Esophagus squamous epithelium (tissue), 5 donors: ENCODE measurements at places on chromosomes 2 and 18. TPM values are rescaled to one million over a fixed set of nuclear protein-coding genes. Genes with fewer than 3 reads are reported as not detected.
A peak's percentile ranks its signal among the peaks of the same experiment; 100 is the strongest.

FBXO11 gene
- total RNA-seq: 46.5 TPM

LINC00305 gene
- not detected for total RNA-seq

SERPINB2 gene
- total RNA-seq: 309 TPM

- no peak overlapping the region for H3K4me3 ChIP-seq
- H3K4me1 ChIP-seq: peaks cover 4% of the 10 kb centered on the region
- H3K27ac ChIP-seq: no peak overlapping the region
- DNase-seq: no peak
These were observed 73.9 kb upstream of the UXS1 start for GRCh38 chr2:106267997-106268396.

TCF7L1 gene
- 2.0 TPM for total RNA-seq

HOXD3 gene
- not detected for total RNA-seq

RAB6C gene
- total RNA-seq: not detected

PLEK gene
- 0.34 TPM for total RNA-seq

DNA sequence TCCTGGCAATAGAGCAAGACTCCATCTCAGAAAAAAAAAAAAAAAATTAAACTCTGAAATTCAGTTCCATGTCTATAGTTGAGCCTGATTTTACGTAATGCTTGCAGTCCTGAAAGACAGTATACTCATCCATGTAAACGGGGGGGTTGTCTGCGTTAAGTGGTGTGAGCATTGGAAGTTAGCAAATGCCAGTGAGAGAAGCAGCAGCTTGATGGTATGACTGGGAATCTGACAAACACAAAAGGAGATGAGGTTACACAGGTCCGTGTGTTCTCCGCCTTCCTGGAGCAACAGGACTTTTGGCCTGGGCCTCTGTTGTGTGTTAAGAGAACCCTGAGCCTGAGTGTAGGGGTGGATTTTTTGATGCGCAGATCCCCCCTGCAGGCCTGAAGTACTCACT lies 82.9 kb downstream of the PRKCE start:
- no peaks in the 10 kb centered on the region for H3K4me1 ChIP-seq
- no peak for DNase-seq
- H3K36me3 ChIP-seq: no peaks in the 10 kb centered on the region
- H3K27ac ChIP-seq: no peak overlapping the region
- no peaks in the 10 kb centered on the region for H3K27me3 ChIP-seq
- H3K4me3 ChIP-seq: no peak overlapping the region

GRCh38 chr18:3720818-3721545 lies 271.0 kb downstream of the TGIF1 start:
- H3K27ac ChIP-seq: no peak overlapping the region
- no peak for DNase-seq
- no peaks in the 10 kb centered on the region for H3K36me3 ChIP-seq
- H3K27me3 ChIP-seq: no peaks in the 10 kb centered on the region

TTC21B gene
- total RNA-seq: 11.3 TPM

ETAA1 gene
- 8.0 TPM for total RNA-seq

GRCh38 chr2:163157411-163157810 lies 318.8 kb upstream of the KCNH7 start:
- H3K36me3 ChIP-seq: no peaks in the 10 kb centered on the region
- no peak for DNase-seq
- H3K27ac ChIP-seq: no peak overlapping the region
- H3K4me1 ChIP-seq: no peaks in the 10 kb centered on the region

- H3K4me1 ChIP-seq: peaks cover 5% of the 10 kb centered on the region
- no peak overlapping the region for H3K4me3 ChIP-seq
- H3K27ac ChIP-seq: peak overlapping the region; percentile 19
- DNase-seq: no peak
- H3K36me3 ChIP-seq: no peaks in the 10 kb centered on the region
These were observed 1.9 kb upstream of the NMUR1 start for GRCh38 chr2:231531883-231532755.

SF3B6 gene
- 91.3 TPM for total RNA-seq

DNA sequence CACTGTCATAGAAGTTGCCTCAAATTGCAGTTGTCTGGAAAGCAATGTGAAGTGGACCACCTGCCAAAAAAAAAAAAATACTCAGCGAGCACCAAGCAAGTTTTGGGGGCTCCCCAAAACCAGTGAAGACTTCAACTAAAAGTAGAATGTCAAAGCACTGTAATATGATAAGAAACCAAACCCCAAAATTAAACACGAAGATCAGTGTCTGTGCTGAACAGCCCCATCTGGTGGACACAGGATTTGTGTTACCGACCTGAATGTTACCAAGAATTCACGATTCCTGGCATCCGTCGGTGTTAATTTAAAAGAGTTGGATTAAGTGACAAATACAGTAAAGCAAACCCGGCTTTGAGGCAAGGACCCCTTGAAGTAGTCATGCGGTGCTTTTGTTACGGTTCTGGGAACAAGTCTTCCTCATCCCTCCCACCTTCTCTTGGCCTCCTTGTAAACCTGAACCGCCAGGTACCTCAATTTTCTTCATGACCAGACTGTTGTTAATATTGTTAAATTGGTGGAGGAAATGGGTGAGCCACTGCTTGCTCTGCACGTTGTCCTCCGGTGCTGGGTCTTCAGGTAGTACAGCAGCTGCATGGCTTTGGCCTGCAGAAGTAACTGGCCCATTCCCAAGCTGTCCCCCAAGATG lies 31.3 kb upstream of the SSB start:
- H3K4me3 ChIP-seq: no peak overlapping the region
- peaks cover 6% of the 10 kb centered on the region for H3K4me1 ChIP-seq
- DNase-seq: no peak
- H3K36me3 ChIP-seq: no peaks in the 10 kb centered on the region
- peaks cover 17% of the 10 kb centered on the region for H3K27me3 ChIP-seq

ANKRD30BL gene
- not detected for total RNA-seq

GRCh38 chr2:43223521-43224001 lies 2.8 kb downstream of the ZFP36L2 start:
- H3K4me3 ChIP-seq: peak overlapping the region; percentile 79
- DNase-seq: no peak
- peak overlapping the region; percentile 96 for H3K27ac ChIP-seq
- peaks cover 64% of the 10 kb centered on the region for H3K4me1 ChIP-seq

GRCh38 chr18:41353777-41354528 lies 601.1 kb upstream of the PIK3C3 start:
- no peaks in the 10 kb centered on the region for H3K4me1 ChIP-seq
- no peak overlapping the region for H3K27ac ChIP-seq
- no peaks in the 10 kb centered on the region for H3K27me3 ChIP-seq
- H3K36me3 ChIP-seq: no peaks in the 10 kb centered on the region

KCNK3 gene
- total RNA-seq: 0.73 TPM

DNA sequence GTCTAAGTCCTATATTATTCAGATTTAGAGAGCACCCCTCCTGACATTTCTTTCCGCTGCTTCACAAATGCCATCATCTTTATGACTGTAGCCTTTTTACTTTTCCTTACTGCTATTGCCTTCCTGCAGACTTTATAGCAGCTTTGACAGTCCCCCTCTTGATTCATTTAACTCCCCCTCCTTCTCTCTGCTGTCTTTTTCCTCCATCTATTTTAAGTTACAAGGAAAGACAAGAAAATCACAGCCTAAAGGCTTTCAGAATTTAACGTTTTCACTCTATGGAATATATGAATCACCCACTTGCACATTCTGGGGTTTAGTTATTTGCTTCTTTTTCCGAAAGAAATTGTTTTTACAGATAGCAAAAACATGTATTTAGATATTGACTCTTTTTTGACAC lies 183.4 kb upstream of the SETBP1 start:
- H3K36me3 ChIP-seq: no peaks in the 10 kb centered on the region
- no peak for DNase-seq
- no peak overlapping the region for H3K27ac ChIP-seq
- no peaks in the 10 kb centered on the region for H3K27me3 ChIP-seq

DNA sequence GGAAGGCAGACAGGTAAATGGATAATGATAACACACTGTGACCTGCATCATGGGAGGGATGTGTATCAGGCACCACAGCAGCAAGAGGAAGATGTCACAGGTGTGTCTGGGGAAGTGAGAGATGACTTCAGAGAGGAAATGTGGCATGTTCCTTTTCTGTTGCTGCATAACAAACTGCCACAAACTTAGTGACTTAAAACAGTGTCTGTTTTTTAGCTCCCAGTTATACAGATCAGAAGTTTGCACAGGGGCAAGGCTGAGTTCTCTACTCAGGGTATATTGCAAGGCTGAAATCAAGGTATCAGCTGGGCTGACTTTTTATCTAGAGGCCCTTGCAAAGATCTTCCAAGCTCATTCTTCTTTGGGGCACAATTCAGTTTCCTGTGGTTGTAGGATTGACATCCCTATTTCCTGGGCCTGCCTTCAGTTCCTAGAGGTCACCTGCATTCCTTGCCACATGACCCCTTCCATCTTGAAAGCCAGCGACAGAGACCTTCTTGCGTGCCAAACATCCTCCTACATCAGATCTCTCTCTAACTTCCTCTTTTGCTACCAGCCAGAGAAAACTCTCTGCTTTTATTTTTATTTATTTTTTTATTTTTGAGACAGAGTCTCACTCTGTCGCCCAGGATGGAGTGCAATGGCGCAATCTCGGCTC lies 2.1 kb upstream of the MAP3K2 start:
- H3K27me3 ChIP-seq: no peaks in the 10 kb centered on the region
- no peak overlapping the region for H3K27ac ChIP-seq
- H3K36me3 ChIP-seq: no peaks in the 10 kb centered on the region
- peaks cover 34% of the 10 kb centered on the region for H3K4me1 ChIP-seq
- H3K4me3 ChIP-seq: no peak overlapping the region
- no peak for DNase-seq

DNA sequence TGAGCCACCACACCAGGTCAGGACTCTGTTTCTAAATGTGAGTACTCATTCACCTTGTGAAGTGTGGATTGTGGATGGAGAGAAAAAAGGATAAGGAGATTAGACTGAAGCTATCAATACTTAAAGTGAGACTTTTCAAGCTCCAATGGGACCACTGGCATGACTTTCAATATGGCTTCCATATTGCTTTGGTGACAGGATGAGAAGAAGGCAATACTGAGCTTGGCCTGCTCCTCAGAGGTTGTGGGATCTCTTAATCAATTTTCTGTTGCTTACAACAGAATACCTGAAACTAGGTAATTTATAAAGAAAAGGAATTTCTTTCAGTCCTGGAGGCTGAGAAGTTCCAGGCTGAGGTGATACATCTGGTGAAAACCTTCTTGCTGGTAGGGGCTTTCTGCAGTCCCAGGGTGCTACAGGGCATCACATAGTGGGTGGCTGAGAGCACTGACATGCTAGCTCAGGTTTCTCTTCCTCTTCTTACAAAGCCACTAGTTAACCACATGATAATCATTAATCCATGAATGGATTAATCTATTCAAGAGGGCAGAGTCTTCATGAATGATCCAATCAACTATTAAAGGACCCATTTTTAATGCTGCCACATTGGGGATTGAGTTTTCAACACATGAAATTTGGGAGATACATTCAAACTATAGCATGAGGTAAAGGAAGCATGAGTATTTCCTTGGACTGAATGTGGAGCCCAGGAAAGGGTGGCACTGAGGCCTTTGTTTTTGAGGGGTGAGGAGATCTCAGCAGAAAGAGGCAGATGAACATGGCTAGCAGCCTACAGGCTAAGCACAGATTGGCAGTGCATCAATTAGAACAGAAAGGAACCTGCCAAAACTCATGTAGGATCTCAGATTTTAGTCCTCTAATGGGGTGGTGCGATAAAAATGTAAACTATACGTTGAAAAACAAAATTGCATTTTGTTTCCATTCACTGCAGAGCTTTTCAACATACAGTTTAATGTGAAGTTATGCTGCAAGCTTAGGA lies 274.5 kb downstream of the PIK3C3 start:
- H3K4me3 ChIP-seq: no peak overlapping the region
- no peaks in the 10 kb centered on the region for H3K36me3 ChIP-seq
- no peaks in the 10 kb centered on the region for H3K27me3 ChIP-seq
- no peak overlapping the region for H3K27ac ChIP-seq
- no peak for DNase-seq
- no peaks in the 10 kb centered on the region for H3K4me1 ChIP-seq

TRIM43 gene
- not detected for total RNA-seq

GRCh38 chr2:239215988-239216613 lies 184.7 kb downstream of the HDAC4 start:
- peaks cover 28% of the 10 kb centered on the region for H3K4me1 ChIP-seq
- no peaks in the 10 kb centered on the region for H3K27me3 ChIP-seq
- no peak overlapping the region for H3K4me3 ChIP-seq
- H3K36me3 ChIP-seq: peaks cover 6% of the 10 kb centered on the region
- H3K27ac ChIP-seq: peak overlapping the region; percentile 60

DLX1 gene
- total RNA-seq: not detected

DNA sequence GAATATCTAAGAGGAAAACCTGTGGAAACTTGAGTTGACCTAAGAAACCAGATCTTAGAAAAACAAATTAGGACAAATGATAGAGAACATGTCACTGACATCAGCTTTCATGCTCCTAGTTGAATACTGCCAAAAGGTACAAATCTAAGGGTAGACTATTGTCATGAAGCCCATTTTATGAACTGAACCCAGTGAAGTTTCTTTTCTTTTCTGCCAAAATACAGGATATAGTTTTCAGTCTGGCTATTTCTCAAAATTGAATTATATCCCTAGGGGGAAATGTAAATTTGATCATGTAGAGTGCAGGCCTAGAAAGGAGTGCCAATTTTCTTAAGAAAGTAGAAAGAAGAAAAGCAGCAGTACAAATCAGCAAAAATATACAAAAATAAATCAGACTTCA lies 46.6 kb downstream of the FSIP2 start:
- no peak for DNase-seq
- H3K27me3 ChIP-seq: no peaks in the 10 kb centered on the region
- H3K4me3 ChIP-seq: no peak overlapping the region
- H3K36me3 ChIP-seq: no peaks in the 10 kb centered on the region
- no peaks in the 10 kb centered on the region for H3K4me1 ChIP-seq
- no peak overlapping the region for H3K27ac ChIP-seq

- DNase-seq: no peak
- no peak overlapping the region for H3K4me3 ChIP-seq
- peaks cover 14% of the 10 kb centered on the region for H3K27me3 ChIP-seq
- no peak overlapping the region for H3K27ac ChIP-seq
- peaks cover 7% of the 10 kb centered on the region for H3K4me1 ChIP-seq
- no peaks in the 10 kb centered on the region for H3K36me3 ChIP-seq
These were observed 379.6 kb downstream of the HRH4 start for GRCh38 chr18:24840051-24840450.

IL36B gene
- not detected for total RNA-seq

GRCh38 chr18:27752944-27753343 lies 424.0 kb downstream of the CDH2 start:
- no peaks in the 10 kb centered on the region for H3K4me1 ChIP-seq
- no peaks in the 10 kb centered on the region for H3K36me3 ChIP-seq
- no peak overlapping the region for H3K4me3 ChIP-seq
- no peak for DNase-seq
- no peaks in the 10 kb centered on the region for H3K27me3 ChIP-seq
- H3K27ac ChIP-seq: no peak overlapping the region

- no peaks in the 10 kb centered on the region for H3K36me3 ChIP-seq
- H3K4me3 ChIP-seq: no peak overlapping the region
- no peak for DNase-seq
- no peak overlapping the region for H3K27ac ChIP-seq
- peaks cover 58% of the 10 kb centered on the region for H3K27me3 ChIP-seq
These were observed 7.6 kb downstream of the AMER3 start for GRCh38 chr2:130762910-130763385.

POTEI gene
- total RNA-seq: not detected

- no peak for DNase-seq
- no peaks in the 10 kb centered on the region for H3K27me3 ChIP-seq
- peak overlapping the region; percentile 75 for H3K27ac ChIP-seq
These were observed 108.8 kb upstream of the PPP1CB start for GRCh38 chr2:28642796-28643195.

- no peaks in the 10 kb centered on the region for H3K36me3 ChIP-seq
- H3K4me1 ChIP-seq: no peaks in the 10 kb centered on the region
- H3K4me3 ChIP-seq: peak overlapping the region; percentile 62
- no peaks in the 10 kb centered on the region for H3K27me3 ChIP-seq
- no peak overlapping the region for H3K27ac ChIP-seq
These were observed 1.7 kb downstream of the MAP2 start for GRCh38 chr2:209425471-209426071.

- DNase-seq: no peak
- peaks cover 18% of the 10 kb centered on the region for H3K27me3 ChIP-seq
- no peaks in the 10 kb centered on the region for H3K36me3 ChIP-seq
- peak overlapping the region; percentile 61 for H3K27ac ChIP-seq
These were observed 10.6 kb upstream of the HOXD4 start for GRCh38 chr2:176140513-176141317.
